ENCODE measurements at places on chromosomes 2 and 18.

GRCh38 chr2:174224665-174225288 is 23.6 kb downstream of the OLA1 start:
- DNase-seq = no peak

DNA sequence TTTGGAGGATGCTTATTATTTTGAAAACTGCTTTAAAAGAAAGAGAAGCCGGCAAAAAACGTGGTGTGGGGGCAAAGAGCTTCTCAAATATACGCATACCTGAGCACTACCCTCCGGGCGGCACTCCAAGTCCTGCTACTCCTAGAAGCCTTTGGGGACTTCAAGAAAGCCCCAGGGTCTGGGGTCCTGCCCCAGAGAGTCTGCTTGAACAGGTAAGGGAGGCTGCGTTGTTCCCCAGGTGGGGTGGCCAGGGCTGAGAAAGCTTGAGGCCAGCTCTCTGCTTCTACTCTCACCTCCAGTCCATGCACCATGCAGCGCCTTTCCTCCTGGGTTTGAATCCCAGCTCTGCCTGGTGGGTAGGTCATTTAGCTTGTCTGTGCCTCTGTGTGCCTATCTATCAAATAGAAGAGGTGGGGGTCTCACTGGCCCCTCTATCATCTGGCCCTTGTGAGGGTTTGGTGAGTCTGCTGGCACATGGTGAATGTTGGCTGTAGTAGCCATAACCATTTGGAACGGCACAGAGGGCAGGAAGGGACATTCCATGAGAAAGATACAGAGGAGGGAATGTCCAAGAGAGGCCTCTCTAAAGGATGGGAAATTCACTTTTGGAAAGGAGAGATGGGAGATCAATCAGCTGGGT is 19.5 kb downstream of the MALL start:
- DNase-seq = no peak

DNA sequence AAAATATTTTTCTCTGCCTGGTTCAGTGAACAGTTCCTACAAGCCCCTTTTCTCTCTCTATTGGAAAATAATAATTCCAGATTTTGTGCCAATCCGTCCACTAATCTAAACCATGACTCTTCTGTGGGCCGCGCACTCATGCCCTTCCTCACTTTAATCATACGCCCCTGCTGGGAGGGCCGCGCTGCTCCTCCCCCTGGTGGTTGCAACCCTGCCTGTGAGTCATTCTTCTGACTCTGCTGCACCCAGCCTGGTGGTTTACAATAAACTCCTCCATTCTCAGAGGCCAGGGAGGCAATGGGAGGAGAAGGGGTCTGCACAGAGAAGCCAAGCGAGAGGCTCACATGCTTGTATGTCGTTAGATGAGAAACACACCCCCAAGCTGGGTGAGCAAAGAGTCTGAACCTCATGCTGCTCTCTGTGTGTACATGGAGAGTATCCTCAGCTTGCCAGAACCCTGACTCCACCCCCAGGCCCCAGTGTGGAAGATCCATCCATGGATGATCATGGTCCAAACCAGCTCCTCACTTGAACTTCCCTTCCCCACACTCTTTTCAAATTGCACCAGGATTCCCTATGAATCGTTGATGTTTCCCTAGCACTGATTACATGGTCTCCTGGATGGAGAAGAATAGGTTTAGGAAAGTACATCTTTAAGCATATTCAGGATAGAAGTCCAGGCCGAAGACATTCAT is 228.9 kb downstream of the ANKRD30B start:
- no peak for DNase-seq

DNA sequence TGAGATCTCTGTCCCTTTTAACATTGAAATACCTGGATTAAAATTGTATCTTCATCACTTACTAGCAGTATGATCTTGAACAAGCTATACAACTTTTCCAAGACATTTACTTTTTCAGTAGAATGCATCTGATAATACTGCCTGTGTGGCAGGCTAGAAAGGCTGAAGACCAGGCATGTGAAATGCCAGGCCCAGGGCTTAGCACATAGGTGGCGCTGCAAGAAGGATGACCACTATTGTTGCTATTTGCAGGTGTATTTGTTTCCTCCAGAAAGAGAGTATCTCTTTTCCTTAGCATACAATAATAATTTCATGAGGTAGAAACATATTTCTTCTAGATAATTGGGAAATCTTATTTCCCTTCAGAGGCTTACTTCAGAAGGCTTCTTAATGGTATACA is 331.3 kb downstream of the THSD7B start:
- no peak for DNase-seq

DNA sequence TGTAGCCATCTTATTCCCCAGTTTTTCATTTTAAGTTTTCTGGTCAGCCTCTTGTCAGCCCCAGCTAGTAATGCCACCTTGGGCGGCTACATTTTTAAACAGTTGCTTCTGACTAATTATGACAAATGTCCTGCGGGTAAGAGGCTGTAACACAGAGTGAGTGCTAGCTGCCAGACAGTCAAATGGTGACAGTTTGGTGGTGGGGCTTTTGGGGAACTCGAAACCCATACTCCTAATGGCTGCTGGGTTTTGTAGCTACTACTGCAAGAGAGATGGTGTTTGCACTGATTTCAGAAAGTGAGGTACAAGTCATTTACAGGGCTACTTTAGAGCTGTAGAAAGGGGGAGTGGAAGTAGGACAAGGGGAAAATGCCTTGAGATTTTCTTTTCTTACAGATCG is 48.2 kb downstream of the ZCCHC2 start:
- no peak for DNase-seq

DNA sequence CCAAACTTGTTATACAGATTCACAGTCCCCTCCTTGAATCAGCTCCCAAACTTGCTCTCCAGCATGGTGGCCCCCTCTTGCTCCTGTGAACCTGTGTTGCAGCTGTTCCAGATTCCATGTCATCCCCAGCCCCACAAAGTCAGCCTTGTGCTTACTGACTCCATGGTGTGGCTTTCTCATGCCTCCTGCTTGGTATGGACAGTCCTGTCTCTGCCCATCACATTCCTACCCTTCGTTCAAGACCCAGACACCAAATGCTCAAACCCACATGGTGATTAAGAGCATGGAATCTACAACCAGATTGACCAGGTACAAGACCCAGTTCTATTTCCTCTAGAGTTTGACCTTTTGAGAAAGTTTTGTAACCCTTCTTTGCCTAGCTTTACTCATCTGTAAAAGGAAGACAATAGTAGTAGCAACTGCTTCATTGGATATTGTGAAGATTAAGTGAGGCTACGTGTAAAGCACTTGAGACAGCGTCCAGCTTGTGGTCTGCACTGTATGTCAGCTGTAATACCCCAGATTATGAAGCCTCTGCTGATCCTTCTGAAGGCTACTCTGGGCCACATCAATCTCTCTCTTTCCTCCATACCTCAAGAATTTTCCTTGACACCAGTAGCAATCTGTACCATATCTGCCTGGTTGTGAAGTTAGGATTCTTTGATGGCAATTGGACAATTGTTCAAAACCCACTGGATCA is 146.4 kb upstream of the HAAO start:
- DNase-seq = no peak

GRCh38 chr2:198518935-198519334 is 714.5 kb downstream of the PLCL1 start:
- DNase-seq = no peak

DNA sequence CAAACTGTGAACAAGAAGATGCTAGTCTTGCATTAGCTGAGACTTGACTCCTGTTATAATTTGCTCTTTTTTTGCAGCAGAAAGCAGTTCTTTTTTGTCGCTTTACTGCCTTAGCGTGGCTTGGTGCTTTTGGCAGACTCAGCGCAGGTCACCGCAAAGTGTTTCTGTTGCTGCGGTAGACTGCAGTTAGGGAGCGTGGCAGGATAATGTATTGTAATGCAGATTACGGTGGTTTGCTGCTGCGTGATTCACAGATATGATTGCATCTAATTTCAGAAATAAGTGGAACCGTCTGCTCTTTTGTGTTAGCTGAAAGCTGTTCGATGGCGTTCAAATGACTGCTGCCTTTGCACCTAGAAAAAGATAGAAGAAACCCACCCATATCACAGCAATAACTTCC is 131.6 kb upstream of the SATB2 start:
- no peak for DNase-seq

DNA sequence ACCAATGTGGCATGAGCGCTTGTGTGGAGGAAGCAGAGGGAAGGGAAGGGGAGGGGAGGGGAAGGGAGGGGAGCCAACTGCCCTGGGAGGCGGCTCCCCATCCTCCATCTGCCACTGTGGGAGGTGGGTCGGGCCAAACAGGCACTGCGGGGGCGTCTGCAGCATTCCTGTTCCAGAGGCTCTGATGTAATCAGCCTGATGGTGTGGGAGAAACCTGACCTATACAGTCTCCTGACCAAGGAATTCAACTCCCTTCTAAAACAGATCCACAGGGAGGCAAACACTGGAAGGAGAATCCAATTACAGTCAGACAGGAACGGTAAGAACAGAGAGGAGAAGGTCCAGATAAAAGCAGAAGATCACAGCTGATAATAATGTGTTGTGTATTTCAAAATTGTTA is 88.8 kb downstream of the CD8B2 start:
- DNase-seq = no peak

DNA sequence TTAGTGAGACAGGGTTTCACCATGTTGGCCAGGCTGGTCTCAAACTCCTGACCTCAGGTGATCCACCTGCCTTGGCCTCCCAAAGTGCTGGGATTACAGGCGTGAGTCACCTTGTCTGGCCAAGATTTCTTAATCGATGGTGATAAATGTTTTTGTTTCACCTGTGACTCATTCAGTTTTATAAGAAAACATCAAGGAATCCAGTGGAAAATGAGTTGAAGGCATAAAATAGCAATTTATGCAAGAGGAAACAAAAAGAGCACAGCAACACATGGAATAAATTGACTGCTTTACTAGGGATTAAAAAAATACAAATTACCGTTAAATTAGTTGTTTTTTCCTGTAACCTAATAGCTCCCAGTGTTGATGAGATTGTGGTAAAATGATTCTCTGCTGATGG is 80.2 kb downstream of the CDK15 start:
- no peak for DNase-seq

GRCh38 chr2:144479138-144479537 is 40.8 kb downstream of the ZEB2 start:
- DNase-seq = no peak

DNA sequence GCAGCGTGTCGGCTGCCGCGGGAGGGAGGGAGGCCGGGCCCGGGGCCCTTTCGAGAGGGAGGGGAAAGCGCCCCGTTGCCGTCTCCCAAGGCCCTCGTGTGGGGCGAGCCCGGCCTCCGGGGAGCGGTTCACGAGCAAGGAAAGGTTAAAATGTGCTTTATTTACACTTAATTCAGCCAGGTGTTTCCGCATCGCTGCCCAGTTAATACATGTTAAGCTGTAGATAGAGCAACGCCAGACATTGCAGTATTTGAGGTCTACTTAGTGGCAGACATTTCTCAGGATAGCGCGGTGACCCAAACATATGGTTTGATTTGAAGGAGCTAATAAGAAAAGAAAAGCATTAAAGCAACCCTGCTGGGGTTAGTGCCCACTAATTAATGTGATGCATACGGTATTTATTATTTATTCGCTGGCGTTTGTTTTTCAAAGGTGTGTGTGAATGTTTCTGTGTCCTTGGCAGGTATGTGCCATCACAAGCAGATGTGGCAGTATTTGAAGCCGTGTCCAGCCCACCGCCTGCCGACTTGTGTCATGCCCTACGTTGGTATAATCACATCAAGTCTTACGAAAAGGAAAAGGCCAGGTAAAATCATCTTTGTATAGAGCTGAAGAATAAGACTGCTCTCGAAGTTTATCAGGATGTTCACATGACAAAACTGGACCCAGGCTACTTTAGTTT is 571 bp downstream of the EEF1B2 start:
- no peak for DNase-seq

- DNase-seq = no peak
Measured at GRCh38 chr18:9416563-9417072, 58.7 kb upstream of the RALBP1 start.

GRCh38 chr2:110126086-110126773 is 10.6 kb upstream of the MALL start:
- DNase-seq = peak; percentile 76

DNA sequence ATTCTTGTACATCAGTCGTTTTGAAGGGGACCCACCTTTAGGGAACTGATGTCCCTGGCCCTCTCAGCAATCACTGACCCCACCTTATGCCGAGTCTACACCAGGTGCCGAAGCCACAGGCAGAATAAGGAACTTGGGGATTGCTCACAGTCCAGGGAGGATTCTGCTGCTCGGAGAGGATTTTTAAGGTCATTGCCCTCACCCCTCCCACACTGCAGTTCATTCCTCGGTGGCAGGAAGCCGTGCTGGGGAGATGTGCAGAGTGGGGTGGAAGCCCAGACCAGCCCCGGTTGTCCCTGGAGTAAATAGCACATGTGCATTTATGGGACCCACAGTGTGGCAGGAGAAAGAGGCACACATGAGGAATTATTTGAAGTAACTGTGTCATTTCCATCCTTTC is 50.4 kb downstream of the PLB1 start:
- no peak for DNase-seq

DNA sequence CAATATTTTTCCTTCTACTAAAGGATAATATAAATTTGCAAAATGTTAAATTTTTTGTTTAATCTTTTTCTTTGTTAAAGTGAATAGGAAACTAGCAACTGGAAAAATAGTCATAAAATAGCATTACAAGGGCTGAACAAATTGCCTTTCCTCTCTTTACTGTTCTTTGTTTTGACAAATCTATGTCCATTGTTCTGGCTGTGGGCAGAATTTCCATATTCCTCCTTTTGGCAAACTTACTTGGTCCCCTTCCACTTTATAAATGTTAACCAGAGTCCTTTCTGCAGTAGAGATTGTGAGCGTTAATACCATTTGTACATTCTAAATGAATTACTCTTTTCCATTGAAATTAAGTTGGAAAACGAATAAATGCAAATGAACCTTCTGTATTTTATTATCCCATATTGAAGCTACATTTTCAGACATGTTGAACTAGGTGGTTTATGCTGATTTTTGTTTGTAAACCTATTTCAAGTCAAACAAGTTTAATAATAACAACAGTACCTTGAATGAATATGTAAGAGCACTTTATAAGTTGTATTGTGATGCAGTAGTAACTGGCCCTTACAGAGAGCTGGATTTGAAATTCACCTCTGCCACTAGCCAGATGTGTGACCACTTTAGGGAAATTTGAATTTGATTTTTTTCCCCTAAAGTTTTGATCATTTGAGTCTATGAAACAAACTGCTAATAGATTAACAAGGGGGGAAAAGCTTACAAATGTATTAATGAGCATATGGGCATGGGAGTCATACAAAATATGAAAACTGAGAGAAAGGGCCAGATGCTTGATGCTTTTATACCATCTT is 3.3 kb downstream of the RNF125 start:
- no peak for DNase-seq

DNA sequence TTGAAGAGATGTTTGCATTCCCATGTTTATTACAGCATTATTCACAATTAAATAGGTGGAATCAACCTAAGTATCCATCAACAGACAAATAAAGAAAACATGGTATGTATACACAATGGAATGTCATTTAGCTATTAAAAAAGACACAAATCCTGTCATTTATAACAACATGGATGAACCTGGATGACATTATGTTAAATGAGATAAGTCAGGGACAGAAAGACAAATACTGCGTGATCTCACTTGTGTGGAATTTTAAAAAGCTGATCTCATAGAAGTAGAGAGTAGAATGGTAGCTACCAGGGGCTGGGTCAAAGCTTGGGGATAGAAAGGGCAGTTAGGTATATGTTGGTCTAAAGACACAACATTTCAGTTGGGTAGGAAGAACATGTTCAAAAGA is 376.3 kb downstream of the EPHA4 start:
- no peak for DNase-seq

- no peak for DNase-seq
Measured at GRCh38 chr2:174902506-174903263, 102.5 kb downstream of the CHN1 start.

- DNase-seq = no peak
Measured at GRCh38 chr2:203732953-203733510, 26.6 kb downstream of the CD28 start.

GRCh38 chr18:2916184-2916583 is 69.4 kb downstream of the EMILIN2 start:
- no peak for DNase-seq
